Prostate gland (tissue), 2 donors: ENCODE measurements at places on chromosomes 12 and 14. TPM values are rescaled to one million over a fixed set of nuclear protein-coding genes. Genes with fewer than 3 reads are reported as not detected.
A peak's percentile ranks its signal among the peaks of the same experiment; 100 is the strongest.

- H3K27me3 ChIP-seq = no peaks in the 10 kb centered on the region
- H3K27ac ChIP-seq = no peak overlapping the region
- DNase-seq = no peak
- no peak overlapping the region for H3K4me3 ChIP-seq
- no peaks in the 10 kb centered on the region for H3K4me1 ChIP-seq
Observed at GRCh38 chr12:14905269-14906004, 19.8 kb upstream of the MGP start.

GRCh38 chr12:24427776-24428175 lies 478.3 kb upstream of the SOX5 start:
- no peaks in the 10 kb centered on the region for H3K4me1 ChIP-seq
- H3K27me3 ChIP-seq = no peaks in the 10 kb centered on the region
- no peak overlapping the region for H3K4me3 ChIP-seq
- H3K27ac ChIP-seq = no peak overlapping the region

DNA sequence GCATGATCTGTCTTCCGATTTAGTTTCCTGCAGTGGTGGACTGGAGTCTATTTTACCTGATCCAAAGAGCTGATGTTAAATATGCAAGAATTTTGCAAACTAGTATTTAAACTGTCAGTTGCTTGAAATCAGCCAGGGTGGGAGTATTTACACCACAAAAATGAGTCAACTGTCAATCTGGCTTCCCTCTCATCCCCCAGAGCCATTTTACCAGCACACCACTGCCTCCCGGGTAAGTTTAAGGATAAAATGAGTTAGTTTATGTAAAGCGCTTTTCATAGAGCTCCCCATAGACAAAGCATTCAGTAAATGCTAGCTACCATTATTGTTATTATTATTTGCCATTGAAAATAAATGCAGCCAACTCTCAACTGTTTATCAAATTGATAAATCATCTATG lies 106.3 kb upstream of the FRMD6 start:
- no peaks in the 10 kb centered on the region for H3K27me3 ChIP-seq
- no peaks in the 10 kb centered on the region for H3K36me3 ChIP-seq
- no peak overlapping the region for H3K4me3 ChIP-seq
- H3K4me1 ChIP-seq = peaks cover 2% of the 10 kb centered on the region

Gene RNASE4
- 71.6 TPM for total RNA-seq

GRCh38 chr12:6697584-6698351 lies 2.8 kb downstream of the PIANP start:
- no peak overlapping the region for H3K27ac ChIP-seq
- H3K4me3 ChIP-seq = no peak overlapping the region
- H3K27me3 ChIP-seq = peaks cover 21% of the 10 kb centered on the region
- no peaks in the 10 kb centered on the region for H3K4me1 ChIP-seq
- no peaks in the 10 kb centered on the region for H3K36me3 ChIP-seq

- H3K4me1 ChIP-seq = no peaks in the 10 kb centered on the region
- peaks cover 6% of the 10 kb centered on the region for H3K36me3 ChIP-seq
- H3K4me3 ChIP-seq = no peak overlapping the region
- no peaks in the 10 kb centered on the region for H3K27me3 ChIP-seq
- H3K27ac ChIP-seq = no peak overlapping the region
- DNase-seq = no peak
Observed at GRCh38 chr14:102965971-102966655, 43.6 kb downstream of the AMN start.

- H3K27ac ChIP-seq = no peak overlapping the region
- no peaks in the 10 kb centered on the region for H3K27me3 ChIP-seq
- H3K4me3 ChIP-seq = no peak overlapping the region
- no peaks in the 10 kb centered on the region for H3K36me3 ChIP-seq
- H3K4me1 ChIP-seq = no peaks in the 10 kb centered on the region
Observed at GRCh38 chr12:24915501-24915900, 33.4 kb downstream of the BCAT1 start.

Gene ARHGEF25
- 32.5 TPM for total RNA-seq

GRCh38 chr12:46360908-46361666 lies 11.5 kb downstream of the SLC38A2 start:
- H3K4me1 ChIP-seq = peaks cover 9% of the 10 kb centered on the region
- peaks cover 25% of the 10 kb centered on the region for H3K36me3 ChIP-seq
- H3K27me3 ChIP-seq = no peaks in the 10 kb centered on the region
- H3K27ac ChIP-seq = no peak overlapping the region
- no peak overlapping the region for H3K4me3 ChIP-seq

Gene LRRC10
- total RNA-seq = not detected

Gene CIROP
- total RNA-seq = not detected

- no peak overlapping the region for H3K4me3 ChIP-seq
- no peak overlapping the region for H3K27ac ChIP-seq
- no peak for DNase-seq
- H3K36me3 ChIP-seq = no peaks in the 10 kb centered on the region
Observed at GRCh38 chr14:98698341-98698740, 573.7 kb downstream of the BCL11B start.

- no peaks in the 10 kb centered on the region for H3K36me3 ChIP-seq
- H3K4me3 ChIP-seq = no peak overlapping the region
- no peaks in the 10 kb centered on the region for H3K27me3 ChIP-seq
- DNase-seq = no peak
Observed at GRCh38 chr12:14548609-14549008, 19.1 kb downstream of the PLBD1 start.

GRCh38 chr14:99592394-99592793 lies 11.6 kb downstream of the CCDC85C start:
- DNase-seq = no peak
- H3K27me3 ChIP-seq = no peaks in the 10 kb centered on the region
- H3K4me3 ChIP-seq = no peak overlapping the region

GRCh38 chr12:125240717-125241116 lies 175.5 kb downstream of the AACS start:
- H3K36me3 ChIP-seq = no peaks in the 10 kb centered on the region
- no peak for DNase-seq
- H3K27me3 ChIP-seq = peaks cover 1% of the 10 kb centered on the region
- no peaks in the 10 kb centered on the region for H3K4me1 ChIP-seq
- H3K4me3 ChIP-seq = no peak overlapping the region

GRCh38 chr14:99896361-99896760 lies 103.1 kb downstream of the EML1 start:
- H3K4me1 ChIP-seq = no peaks in the 10 kb centered on the region
- DNase-seq = no peak
- H3K4me3 ChIP-seq = no peak overlapping the region
- no peak overlapping the region for H3K27ac ChIP-seq
- no peaks in the 10 kb centered on the region for H3K36me3 ChIP-seq

GRCh38 chr12:62191491-62192179 lies 68.6 kb upstream of the USP15 start:
- no peaks in the 10 kb centered on the region for H3K36me3 ChIP-seq
- H3K4me3 ChIP-seq = peak overlapping the region; percentile 19
- H3K27ac ChIP-seq = no peak overlapping the region
- H3K4me1 ChIP-seq = no peaks in the 10 kb centered on the region

GRCh38 chr12:76455582-76456345 lies 103.8 kb downstream of the OSBPL8 start:
- DNase-seq = peak; percentile 14
- no peaks in the 10 kb centered on the region for H3K27me3 ChIP-seq
- no peak overlapping the region for H3K4me3 ChIP-seq
- no peak overlapping the region for H3K27ac ChIP-seq
- no peaks in the 10 kb centered on the region for H3K36me3 ChIP-seq

- H3K36me3 ChIP-seq = no peaks in the 10 kb centered on the region
- H3K27ac ChIP-seq = no peak overlapping the region
Observed at GRCh38 chr12:75766263-75767160, 255.1 kb upstream of the KRR1 start.

Gene KTN1
- 84.2 TPM for total RNA-seq

DNA sequence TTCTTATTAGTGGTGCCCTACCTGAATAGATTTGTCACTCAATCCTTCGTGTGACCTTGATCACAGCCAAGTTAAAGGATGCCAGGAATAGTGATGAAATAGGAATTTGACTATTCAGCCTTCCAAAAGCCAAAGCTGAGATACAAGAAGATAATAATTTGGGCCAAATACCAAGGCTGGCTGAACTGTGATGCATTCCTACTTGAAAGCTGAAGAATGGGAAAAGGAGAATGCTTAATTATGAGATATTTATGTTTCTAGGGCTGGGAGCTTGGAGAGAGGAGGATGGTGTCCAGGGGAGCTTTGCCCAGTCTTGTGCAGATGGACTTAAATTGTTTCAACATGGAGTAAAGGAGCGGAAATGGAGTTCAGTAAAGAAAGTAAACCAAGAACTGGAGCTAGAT lies 5.2 kb downstream of the RNASE7 start:
- no peaks in the 10 kb centered on the region for H3K4me1 ChIP-seq
- H3K4me3 ChIP-seq = no peak overlapping the region
- no peak for DNase-seq
- no peaks in the 10 kb centered on the region for H3K27me3 ChIP-seq

Gene TMEM233
- not detected for total RNA-seq

DNA sequence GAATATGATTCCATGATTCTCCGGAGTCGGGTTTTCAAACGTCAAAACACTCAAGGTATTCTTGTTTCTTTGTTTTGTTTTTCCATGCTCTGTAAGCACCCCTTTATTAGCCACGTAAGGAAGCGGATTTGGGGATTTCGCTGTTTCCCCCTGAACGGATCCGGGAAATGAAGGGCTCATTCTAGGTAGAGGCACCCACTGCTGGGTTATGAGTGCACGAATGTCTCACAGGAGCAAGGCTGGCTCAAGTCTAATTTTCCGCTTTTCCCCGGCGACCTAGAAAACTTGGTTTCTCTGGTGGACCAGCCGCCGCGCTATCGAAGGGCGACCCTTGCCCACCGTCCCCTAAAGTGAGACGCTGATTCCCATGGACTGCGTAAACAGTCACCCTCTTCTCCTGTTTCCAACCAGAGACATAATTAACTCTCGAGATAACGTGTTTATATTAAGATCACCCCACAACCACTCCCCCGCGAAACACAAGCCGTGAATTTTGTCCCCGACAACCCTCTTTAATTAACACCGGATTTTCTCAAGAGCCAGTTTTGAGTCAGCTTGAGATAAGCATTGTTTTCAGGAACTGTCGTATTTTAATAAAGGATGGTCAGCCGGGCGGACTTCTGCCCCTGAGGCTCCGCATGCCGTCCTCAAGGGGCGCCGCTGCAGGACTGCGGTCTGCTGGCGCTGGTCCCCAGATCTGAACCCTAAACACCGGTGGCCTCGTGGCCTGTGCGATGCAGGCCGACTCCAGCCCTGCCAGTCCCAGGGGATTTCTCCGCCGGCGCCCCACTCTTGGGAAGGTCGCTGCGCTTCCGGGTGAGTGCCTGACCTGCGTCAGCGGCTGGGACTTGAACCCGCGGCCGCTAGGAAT lies 515 bp upstream of the ABCC9 start:
- DNase-seq = no peak
- H3K27me3 ChIP-seq = no peaks in the 10 kb centered on the region
- no peaks in the 10 kb centered on the region for H3K36me3 ChIP-seq
- peak overlapping the region; percentile 31 for H3K4me3 ChIP-seq
- H3K4me1 ChIP-seq = no peaks in the 10 kb centered on the region
- H3K27ac ChIP-seq = peak overlapping the region; percentile 69

GRCh38 chr14:44108601-44109000 lies 398.5 kb downstream of the FSCB start:
- no peaks in the 10 kb centered on the region for H3K4me1 ChIP-seq
- H3K4me3 ChIP-seq = no peak overlapping the region
- H3K27ac ChIP-seq = no peak overlapping the region
- no peaks in the 10 kb centered on the region for H3K27me3 ChIP-seq

DNA sequence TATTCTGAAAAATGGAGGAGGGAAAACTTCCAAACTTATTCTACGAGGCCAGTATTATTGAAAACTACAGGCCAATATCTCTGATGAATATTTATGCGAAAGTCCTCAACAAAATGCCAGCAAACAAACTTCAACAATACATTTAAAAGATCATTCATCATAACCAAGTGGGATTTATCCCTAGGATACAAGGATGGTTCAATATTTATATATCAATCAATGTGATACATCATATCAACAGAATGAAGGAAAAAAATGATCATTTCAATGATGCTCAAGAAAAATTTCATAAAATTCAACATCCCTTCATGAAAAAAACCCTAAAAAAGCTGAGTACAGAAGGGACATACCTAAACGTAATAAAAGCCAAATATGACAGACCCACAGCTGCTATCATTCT lies 45.9 kb upstream of the LMNTD1 start:
- H3K27me3 ChIP-seq = no peaks in the 10 kb centered on the region
- no peaks in the 10 kb centered on the region for H3K36me3 ChIP-seq
- no peak overlapping the region for H3K4me3 ChIP-seq
- H3K4me1 ChIP-seq = no peaks in the 10 kb centered on the region

DNA sequence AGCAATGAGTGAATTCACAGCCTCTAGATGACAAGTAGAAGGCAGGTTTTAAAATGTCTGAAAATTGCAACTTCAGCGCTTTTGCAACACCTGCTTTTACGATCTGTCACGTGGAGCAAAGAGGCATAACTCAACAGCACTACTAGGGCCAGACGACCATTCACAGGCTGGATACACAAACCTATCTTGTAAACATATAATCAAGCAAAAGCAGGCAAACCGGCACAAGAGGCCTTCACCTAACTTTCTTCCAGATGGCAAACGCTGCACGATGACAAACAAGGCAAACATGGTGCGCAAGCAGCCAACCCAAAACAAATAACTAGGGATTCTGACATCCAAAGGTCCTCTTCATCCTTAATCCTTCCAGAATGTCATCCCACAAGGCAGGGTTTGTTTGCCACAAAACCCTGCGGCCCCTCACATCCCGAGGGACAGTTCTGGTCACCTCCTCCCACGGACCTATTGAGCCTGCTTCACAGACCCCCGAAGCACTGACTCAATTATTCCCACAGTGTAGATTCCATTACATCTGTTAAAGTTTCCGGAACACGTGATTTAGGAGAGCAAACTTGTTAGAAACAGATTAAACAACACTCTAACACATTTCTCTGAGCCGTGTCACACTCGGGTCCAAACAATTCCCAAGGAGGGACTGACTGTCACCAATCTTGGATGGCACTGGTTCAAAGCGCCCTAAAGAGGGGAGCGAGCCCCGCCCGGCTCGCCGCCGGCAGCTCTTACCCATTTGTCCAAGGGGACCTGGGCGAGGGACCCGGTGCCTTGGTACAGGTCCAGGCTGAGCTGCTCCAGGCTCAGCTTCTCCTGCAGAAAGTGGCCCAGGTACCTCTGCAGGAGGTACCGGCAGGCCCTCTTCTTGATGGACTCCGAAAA lies 823 bp downstream of the ATG2B start:
- peak overlapping the region; percentile 98 for H3K27ac ChIP-seq
- H3K4me3 ChIP-seq = peak overlapping the region; percentile 98
- peak; percentile 84 for DNase-seq
- no peaks in the 10 kb centered on the region for H3K27me3 ChIP-seq
